ENCODE measurements at places on chromosomes 13 and 19.
A peak's percentile ranks its signal among the peaks of the same experiment; 100 is the strongest.

- DNase-seq: no peak
Observed at GRCh38 chr13:112760931-112761330, 71.1 kb downstream of the ATP11A start.

DNA sequence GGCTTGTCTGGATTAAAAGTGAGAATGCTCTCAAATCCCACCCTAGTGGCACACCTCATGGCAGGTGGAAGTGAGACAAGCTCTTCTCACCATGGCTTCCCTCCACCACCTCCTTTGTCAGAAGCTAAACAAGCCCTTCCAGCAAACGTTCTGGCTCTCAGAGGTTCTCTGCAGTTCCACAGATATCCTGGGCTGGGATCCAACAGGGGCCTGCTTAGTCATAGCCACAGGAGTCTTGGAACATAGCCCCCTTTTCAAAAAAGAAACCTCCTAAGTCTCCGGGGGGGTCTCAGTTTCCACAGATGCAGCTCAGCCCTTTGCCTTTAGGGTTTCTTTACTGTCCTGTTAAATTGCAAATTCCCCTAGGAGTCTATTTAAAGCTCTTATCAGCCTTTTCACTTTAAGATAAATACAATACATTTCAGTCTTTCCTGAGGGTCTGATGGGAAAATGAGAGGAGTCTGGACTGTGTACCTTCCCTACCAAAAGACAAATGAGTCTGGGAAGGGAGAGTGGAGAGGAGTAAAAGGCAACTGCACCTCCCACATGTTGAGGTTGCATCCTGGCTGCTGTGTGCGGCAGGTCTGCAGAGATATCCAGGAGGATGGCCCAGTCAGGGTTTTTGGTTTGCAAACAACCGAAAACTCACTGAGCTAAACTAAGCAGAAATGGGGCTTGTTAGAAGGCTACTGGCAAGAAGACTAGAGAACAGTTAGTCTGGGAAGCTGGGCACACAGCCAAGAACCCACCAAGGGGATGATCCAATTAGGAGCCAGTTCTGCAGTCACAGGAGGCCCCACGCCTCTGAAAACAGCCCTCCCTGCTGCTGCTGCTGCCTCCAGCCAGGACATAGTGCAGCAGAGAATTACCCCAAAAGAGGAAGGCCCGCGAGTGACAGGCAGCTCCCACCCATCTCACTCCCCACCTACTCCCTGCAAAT lies 41.4 kb upstream of the SERP2 start:
- DNase-seq: peak; percentile 72

DNA sequence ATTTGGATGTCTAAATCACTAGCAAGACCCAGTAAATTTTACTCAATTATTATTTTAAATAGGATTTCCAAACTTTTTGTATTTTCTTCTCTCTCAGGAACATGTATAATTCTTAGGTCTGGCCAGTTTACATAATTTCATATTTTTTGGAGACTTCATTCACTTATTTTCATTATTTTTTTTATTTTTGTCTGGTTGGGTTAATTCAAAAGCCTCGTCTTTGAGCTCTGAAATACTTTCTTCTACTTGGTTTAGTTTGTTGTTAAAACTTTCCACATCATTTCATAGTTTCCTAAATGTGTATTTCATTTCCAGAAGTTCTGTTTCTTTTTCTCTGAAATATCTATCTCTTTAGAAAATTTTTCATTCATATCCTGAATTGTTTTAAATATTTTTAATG lies 322.9 kb upstream of the SPRY2 start:
- DNase-seq: no peak

- no peak for DNase-seq
Observed at GRCh38 chr13:77919246-77919920, 752 bp upstream of the EDNRB start.

DNA sequence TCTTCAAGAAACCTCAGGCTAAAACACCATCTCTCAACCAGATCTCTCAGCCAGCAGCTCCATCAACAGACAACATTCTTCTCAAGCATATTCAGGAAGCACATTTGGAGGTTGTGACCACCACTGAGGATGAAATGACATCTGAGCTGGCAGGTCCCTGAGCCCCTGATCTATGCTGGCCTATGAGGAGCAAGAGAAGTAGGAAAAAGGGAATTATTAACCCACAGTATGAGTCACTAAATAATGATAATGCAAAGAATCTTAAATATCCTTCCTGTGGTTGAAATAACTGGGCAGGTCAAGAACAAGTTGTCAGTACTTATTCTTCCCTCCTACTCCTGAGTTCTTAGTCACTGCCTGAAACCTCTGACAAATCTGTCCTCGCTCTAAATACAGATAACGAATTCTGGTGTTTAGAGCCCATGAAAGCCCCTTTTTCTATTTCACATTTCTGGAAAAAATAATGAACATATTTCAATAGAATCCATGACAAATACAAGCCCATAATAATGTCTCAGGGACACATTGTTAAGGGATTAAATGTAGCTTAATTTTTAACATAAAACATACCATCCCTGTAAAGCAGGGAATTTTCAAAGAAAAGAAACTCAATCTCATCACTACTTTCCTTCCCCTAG lies 225.8 kb upstream of the IRS2 start:
- no peak for DNase-seq

- no peak for DNase-seq
Observed at GRCh38 chr19:33947265-33947964, 150.7 kb downstream of the KCTD15 start.

DNA sequence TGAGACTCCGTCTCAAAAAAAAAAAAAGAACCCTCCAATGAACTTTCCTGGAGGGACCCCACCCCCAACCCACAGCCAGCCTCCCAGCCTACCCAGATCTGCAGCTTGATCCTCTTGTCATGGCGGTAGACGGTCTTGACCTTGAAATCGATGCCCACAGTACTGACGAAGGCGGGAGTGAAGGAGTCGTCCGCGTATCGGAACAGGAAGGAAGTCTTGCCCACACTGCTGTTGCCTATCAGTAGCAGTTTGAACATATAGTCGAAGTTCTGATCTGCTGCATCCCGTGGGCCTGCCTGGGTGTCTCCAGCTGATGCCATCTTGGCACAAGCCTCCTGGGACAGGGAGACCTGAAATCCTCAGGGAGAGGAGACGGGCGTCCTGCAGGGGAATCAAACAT lies 2.4 kb downstream of the RAB3D start:
- peak; percentile 54 for DNase-seq

DNA sequence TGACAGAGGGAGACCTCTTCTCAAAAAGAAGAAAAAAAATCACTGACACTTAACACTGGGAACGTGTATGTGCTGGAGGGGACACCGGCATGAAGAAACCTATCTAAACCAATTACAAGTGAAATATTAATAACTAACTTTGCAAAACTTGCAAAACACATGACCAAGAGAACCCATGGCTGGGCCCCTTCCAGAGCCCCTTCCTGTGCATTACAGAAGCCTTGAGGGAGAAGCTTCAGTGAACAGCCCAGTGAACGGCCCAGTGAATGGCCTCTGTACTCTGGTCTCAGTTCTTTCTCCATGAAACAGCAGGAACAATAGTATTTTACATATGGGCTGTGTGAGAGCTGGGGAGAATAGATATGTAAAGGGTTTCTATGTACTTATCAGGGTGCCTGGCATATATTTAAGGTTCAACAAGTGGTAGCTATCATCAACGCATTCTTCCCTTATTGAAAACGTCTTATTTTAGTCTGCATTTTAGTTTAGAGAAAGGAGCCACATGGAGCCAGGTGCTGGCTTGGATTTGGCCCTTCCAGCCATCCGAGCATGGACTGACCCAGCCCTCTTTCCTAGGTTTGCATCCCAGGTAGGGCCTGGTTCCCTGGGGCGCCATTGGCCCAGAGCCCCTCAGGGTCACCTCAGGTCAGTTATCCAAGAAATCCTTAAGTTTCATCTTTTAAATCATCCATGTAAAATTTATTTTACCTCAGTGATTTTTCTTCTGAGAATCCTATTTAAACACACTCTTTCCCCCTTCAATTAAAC lies 54.5 kb downstream of the CCDC70 start:
- no peak for DNase-seq

- peak; percentile 41 for DNase-seq
Observed at GRCh38 chr13:24997367-24997967, 98.5 kb upstream of the PABPC3 start.

DNA sequence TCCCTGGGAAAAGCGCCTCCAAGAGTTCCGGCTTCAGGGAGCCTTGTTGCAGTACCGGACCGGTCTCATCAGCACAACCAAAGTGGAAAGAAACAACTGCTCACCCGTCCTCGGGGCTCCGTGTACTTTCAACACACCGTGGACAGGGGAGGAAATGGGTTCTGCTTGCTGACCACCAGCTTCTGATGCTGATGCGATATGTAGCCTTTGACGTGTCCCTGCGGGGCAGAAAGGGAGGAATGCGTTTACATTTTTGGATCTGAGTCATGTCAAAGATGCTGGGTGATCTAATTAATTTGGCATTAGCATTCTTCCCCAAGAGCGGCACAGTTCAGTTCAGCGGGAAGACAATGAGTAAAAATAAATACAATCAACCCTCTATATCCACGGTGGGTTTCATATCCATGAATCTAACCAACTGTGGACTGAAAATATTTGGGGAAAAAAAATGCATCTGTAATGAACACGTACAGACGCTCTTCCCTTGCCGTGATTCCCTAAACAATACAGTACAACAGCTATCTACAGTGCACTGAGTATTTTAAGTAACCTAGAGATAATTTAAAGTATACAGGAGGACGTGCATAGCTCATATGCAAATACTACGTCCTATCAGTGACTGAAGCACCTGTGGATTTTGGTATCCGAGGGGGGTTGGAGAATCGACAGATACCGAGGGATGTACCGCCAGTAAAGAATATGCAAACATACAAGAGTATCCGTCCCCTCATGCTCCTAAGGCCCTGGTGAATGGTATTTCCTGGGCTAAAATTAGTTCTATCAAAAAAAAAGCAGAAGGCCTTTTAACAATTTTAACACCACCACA lies 19.8 kb downstream of the PROZ start:
- no peak for DNase-seq

GRCh38 chr13:50941146-50941545 lies 31.6 kb downstream of the RNASEH2B start:
- no peak for DNase-seq

DNA sequence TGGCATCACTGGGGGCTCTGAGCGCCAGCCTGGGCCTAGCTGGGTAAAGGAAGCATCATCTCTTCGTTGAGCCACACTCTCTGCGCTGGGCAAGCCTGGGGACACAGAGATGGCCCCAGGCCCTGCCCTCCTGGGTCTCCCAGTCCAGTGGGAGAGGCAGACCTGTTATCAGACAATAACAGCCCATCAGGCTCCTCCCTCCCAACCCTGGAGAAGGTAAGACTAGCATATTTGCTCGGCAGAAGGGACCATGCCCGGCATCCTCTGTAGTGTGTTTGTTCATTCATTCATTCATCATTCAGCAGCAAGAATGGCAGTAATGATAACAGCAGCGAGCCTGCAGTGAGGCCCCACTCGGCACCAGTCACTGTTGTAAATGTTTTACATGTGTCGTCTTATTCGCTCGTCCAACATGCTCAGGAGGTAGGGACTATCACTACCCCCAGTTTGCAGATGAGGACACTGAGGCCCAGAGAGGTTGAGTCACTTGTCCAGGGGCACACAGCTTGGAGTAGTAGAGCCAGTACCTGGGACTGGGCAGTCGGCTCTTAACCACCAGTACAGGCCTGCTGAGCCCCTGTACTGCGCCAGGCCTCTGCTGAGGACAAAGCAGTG lies 33.2 kb downstream of the PAK4 start:
- DNase-seq: no peak

GRCh38 chr13:80451641-80452040 lies 110.7 kb upstream of the SPRY2 start:
- no peak for DNase-seq

- DNase-seq: peak; percentile 92
Observed at GRCh38 chr19:40598121-40598917, 2.9 kb upstream of the LTBP4 start.

DNA sequence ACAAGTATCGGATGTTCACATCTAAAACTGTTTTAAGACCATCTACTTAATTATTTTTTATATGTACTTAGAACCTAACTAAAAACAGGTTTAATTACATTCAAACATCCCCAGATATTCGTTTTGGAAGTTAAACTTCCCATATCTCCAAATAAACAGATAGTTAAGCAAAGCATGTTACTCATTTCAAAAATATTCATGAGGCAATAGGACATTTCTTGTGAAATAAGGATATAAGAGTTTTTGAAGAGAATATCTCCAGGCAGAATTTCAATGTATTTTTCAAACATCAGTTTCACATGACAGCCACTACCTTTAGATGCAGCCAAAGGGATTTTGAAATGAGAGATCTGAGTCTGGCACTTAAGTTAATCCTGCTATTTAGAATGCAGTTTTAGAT lies 697.5 kb downstream of the SLITRK1 start:
- no peak for DNase-seq

DNA sequence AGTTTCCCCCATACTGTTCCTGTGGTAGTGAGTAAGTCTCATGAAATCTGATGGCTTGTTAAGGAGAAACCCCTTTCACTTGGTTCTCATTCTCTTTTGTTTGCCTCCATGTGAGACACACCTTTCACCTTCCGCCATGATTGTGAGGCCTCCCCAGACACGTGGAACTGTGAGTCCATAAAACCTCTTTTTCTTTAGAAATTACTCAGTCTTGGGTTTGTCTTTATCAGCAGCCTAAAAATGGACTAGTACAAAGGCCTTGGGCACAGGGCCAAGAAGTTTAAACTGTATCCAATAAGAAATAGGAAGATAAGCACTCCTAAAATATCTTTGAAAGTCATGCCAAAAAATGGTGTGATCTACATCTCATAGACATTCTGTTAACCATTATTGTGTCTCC lies 176.9 kb downstream of the TBC1D4 start:
- no peak for DNase-seq

DNA sequence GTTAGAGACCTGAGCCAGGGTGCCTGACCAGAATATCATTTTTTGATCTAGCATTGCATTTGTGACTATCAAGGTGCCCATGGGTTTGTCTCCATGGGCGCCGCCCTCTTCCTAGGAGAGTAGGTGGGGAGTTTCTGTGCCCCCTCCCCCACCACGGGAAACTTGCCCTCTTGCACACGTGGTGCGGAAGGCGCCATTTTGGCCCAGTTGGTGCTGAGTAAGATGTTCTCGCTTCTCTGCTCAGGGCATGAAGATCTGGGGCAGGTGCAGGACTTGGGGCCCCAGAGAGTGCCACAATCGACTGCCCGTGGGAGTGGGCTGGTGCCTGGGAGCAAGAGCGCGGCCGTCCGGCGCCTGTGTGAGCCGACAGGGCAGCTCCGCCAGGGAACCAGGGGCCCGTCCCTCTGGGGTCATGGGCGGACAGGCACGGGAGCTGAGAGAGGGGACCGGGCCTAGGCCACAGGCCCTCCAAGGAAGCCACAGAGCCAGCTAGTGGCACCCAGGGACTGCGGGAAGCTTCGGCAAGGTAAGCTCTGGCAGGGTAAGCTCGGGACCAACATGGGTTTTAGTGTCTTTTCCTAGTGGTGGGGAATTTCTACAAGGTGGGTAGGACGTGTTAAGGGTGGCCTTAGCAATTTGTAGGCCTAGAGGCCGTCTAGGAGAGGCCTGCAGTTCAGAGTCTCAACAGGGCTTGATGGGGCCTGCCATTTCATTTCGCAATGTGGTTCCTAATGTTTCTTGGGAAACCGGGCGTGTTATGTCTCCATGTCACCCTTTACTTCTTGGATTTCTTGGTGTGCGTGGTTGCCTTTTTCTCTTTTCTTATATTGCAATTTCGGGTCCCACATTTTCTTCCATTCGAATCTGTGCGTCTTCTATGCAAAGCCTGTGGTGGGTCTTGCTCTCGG lies 14.5 kb downstream of the SACS start:
- no peak for DNase-seq

GRCh38 chr13:93955904-93956303 lies 523.6 kb downstream of the DCT start:
- DNase-seq: no peak

- no peak for DNase-seq
Observed at GRCh38 chr13:100898431-100898830, 223.8 kb upstream of the TMTC4 start.

All from KBM-7 (cell line).